ENCODE measurements at places on chromosomes 6 and 20.
A peak's percentile ranks its signal among the peaks of the same experiment; 100 is the strongest.

GRCh38 chr6:39247667-39248194 is 18.5 kb upstream of the KCNK5 start:
- no peak for DNase-seq

DNA sequence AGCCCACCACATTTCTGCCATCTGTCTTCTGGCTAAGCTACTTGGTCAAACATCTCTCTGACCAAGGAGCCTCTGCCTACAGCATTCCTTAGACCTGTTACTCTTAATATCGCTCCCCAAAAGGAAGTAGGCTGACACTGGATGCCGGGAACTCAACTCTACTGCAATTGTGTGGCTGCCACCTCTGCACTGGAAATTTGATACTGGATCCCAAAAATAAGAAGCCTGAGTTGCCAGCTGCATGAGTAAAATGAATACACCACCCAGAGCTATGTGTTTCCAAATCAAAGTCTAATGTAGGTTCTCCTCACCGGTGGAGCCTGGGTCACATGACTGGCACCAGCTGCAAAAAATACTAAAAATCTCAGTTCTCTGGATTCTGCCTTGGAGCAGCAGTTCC is 36.9 kb downstream of the UNC5CL start:
- no peak for DNase-seq

GRCh38 chr6:166305562-166306117 is 2.6 kb downstream of the PRR18 start:
- no peak for DNase-seq

- DNase-seq: no peak
These were observed 761 bp downstream of the CST5 start for GRCh38 chr20:23878787-23879186.

DNA sequence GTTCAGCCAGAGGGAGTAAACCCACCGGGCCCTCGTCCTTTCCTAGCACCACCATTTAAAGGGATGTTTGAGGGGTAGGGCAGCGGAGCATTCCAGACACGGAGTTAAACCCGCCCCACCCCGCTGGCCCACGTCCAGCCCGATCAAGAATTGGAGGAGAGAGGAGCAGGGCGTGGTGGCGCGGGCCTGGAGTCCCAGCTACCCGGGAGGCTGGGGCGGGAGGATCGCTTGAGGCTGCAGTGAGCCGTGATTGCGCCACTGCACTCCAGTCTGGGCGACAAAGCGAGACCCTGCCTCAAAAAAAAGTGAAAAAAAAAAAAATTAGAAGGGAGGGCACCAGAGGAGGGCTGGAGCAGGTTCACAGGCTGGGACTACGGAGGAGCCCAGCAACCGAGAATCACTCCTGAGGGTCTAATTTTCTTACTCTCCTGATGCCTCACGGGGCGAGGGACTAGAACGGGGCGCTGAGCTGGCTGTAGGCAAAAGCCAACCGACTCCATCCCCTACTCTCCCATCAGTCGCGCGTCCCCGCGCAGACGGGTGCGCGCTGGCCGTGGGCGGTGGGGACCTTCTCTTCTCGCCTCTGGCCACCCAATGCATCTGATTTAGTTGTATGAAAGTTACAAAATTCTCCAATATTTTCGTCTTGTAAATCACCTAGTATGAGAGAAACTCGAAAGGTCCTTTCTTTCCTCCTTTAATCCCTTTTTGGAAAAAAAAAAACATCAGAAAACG is 6.1 kb upstream of the HSPA1B start:
- DNase-seq: no peak

DNA sequence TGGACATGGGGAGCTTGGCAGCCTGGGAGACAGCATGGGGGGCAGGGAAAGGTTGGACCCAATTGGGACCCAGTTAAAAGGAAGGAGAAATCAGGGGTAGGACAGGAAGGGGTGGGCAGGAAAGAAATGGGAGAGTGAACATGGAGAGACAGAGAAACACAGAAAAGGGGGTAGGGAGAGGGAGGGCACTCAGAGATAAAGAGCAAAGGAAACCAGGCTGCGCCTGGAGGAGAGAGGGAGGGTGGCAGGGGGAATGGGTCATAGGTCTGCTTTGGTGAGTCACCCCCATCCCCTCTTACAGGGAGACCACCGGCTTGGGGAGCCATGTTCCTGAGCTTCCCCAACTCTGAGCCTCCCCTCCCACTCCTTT is 46.7 kb downstream of the RAB44 start:
- no peak for DNase-seq

- peak; percentile 59 for DNase-seq
These were observed 71.2 kb downstream of the RAMACL start for GRCh38 chr6:166515072-166515810.

DNA sequence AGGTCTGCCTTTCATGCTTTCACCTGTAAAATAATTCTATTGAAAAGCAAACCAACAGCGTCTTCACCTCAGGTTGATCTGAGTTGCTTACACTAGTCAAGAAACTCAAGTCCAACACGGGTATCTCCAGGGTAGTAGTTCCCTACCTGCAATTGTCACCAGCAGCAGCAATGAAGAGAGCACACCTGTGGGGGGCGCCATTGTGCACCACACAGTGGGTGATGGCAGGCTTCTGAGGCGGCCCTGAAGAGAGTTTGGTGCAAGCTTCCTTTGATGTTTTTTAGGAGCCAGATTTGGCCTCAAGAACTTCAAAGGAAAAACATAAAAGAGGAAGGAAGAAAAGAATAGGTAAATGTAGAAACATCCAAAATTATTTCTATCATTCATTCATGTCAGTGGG is 45.1 kb downstream of the KIAA0319 start:
- DNase-seq: no peak

DNA sequence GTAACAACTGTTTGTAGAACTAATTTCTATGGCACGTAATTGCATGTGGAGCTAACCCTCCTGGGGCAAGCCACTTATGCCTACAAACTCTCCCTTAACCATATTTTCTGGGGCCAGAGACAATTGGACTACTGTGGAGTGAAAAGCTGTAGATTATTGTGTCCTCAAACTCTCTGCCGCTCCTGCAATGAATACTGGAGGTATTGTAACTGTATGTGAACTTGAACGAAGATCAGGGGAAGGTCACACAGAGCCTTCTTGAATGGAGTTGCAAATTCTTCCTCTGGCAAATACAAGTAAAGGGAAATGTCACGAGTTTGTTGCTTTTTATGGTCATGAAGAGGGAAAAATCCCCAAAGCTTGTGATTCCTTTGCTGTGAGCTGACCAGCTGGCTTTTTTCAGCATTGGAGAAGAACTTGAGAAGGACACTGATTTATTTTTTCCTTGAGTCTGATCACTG is 18.2 kb downstream of the AKAP12 start:
- no peak for DNase-seq

DNA sequence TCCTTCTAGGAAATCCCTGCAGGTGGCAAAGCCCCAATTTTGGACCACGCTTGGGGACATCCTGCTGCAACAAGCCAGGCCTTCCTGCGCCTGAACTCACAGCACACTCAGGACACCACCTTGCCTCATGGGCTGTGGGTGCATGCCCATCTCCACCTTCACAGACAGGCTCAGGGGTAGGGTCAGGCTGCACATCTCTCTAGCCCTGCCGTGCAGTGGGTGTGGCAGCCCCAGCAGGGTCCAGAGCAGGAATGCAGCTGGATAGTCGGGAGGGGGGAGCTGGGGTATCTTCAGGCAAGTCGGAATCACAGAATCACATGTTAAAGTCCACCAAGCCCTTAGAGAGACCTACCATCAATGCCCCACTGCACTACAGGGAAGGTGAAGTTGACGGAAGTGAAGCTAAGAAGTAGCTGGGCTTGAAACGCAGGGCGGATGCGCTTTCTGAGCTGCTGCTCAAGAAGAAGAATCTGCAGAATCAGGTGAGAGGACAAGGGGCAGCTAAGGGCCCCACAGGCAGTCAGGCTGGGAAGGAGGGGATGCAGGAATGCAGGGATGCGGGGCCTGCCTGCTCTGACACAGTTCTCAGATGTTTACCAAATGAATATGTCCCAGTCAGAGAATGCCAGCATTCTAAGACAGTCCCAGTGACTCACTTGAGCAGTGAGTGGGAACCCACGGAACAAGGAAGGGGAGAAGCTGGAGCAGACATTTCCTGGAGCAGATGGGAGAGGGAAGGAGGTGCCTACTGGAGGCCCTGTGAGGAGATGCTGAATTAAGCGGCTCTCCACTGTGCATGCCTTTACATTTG is 11.3 kb downstream of the SERPINB6 start:
- no peak for DNase-seq

DNA sequence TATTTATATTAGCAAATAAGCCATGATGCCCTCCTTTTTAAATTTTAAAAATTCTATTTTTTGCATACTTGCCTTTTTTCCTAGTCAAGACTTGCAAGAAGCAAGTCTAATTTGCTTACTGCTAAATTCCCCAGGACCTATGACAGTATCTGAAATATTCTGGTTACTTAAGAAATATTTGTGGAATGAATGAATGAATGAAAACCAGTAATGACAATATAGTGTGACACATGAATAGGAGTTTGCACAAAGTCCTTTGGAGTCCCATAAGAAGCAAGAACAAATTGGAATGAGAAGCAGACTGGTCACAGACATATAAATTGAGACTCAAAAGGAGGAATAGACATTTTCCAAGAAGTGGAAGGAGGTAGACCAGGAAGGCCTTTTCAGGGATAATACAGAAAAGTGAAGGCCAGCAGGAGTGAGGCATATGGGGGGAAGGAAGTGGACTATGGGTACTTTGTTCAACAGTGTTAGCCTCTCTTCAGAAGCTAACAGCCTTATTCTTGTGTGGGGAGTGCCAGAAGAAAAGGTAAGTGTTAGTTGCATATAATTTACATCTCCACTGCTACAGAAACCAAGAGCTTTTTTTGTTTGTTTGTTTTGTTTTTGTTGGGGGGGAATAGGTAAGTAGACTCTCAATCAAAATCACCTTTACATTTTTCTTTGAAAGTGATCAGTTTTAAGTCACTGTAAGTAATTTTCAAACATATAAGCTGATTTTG is 93.6 kb upstream of the FAM184A start:
- no peak for DNase-seq

GRCh38 chr6:6559994-6560570 is 28.4 kb upstream of the LY86 start:
- no peak for DNase-seq

GRCh38 chr6:105601541-105602236 is 198.8 kb upstream of the PREP start:
- DNase-seq: no peak

GRCh38 chr6:52513464-52513863 is 63.4 kb downstream of the TRAM2 start:
- DNase-seq: no peak

DNA sequence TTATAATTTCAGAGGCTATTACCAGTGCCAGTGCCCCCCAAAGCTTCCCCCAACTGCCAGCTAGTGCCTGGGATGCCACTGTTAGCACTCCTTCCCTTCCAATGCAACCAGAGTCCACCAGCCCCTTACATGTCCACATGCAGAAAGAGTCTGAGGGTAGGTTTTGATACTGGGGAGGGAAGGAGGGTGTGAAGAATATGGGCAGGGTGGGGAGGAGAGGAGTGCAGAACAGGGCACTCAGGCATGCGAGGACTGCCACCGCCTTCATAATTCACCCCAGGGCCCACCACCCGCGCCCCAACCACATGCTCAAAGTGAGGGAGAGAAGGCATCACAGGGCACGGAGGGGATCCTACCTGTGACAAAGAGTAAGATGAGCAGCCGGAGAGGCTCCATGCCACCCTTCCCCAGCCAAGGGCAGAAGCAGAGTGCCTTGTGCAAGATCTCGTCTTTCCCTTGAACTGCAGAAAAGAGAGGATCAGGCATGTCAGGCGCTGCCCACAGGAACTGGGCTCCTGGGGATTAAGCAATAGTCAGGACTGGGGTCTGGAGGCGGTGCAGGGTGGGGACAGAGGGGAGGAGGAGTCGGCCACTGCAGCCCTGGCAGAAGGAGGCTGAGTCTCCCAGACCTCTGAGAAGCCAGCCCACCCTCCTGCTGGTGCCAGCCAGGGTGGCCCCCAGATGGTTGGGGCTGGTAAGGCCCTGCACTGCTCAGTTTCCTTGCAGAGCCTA is at the start of gene TREM2:
Gene TREM2, minus strand, starts transcription at position 430 of the 732 bp plus-strand sequence. Its CDS starts 34 bp downstream, at position 396.
- DNase-seq: no peak

DNA sequence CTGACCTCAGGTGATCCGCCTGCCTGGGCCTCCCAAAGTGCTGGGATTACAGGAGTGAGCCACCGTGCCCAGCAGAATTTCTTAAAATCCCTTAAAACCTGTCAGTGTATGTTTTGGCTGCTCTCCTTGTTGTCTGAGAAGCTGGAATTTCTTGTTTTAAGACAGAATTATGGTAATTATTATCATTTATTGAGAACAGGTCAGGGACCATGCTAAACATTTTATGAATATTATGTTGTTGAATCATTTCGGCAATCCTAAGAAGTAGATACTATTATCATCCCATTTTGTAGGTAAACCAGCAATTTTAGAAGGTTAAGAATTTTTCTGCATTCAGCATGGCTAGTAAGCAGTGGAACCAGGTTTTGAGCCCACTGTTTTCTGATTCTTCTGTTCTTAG is 86.1 kb upstream of the AKIRIN2 start:
- no peak for DNase-seq

DNA sequence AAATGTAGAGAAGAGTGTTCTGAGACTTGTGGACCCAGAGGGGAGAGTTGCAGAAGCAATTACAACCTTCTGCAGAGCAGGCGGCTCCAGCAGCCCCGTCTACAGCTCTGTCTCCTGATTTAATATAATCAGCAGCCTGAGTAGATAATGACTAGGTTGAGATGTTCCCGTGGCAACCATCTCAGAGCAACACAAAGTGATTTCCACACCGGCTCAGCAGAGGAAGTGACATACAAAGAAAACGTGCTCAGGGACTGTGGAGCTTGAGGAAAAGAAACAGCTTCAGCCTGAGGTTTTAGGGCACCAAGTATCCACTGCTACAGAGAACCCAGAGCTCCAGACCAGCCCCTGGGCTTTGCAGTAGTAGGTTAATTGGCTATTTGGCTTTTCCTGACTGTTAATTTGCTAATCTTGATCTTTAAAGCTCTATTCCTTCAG is 136.4 kb downstream of the MTFR2 start:
- DNase-seq: peak; percentile 32

DNA sequence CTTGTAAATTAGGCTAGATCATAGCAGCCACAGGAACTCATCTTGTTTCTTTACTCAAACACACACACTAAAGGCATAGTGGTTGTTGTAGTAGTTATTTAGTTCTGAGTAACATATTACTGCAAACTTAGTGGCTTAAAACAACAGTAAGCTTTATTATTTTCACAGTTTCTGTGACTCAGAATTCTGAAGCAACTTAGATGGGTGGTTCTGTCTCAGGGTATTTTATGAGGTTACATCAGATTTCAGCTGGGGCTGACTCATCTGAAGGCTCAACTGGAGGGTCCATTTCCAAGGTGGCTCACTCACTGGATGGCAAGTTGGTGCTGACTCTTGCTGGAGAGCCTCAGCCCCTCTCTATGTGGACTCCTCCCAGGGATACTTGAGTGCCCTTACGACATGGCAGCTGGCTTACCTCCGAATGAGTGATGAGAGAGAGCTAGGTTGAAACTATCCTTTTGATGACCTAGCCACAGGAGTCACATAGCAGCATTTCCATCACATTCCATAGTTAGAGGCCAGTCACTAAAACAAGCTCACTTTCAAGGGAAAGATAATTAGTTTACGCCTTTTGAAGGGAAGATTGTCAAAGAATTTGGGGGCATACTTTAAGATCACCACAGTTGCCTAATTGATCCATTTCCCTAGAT is 136.5 kb upstream of the PRND start:
- DNase-seq: no peak

Measured in HFF-Myc (cell line).